ENCODE measurements at places on chromosomes 13 and 19.

DNA sequence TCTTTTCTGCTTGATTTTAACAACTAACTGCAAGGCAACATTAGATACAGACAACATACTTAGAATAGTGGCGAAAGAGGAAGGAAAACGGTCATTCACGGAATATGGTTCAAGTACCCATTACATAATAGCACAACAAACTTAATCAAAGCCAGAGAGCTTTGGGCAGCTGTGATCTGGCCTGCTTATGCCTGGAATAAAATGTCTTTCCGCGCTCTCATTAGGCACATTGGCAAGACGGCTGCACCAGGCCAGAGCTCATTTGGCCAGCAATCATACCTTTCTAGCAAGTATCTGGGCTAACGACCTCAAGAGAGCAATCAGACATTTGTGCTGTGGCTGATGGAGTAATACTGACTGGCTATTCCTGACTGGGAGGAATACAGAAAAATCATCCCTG lies 112.8 kb downstream of the NALCN start:
- no peak for DNase-seq

GRCh38 chr19:48218997-48219396 lies 36.7 kb downstream of the CARD8 start:
- no peak for DNase-seq

GRCh38 chr19:6460099-6460884 lies 700 bp upstream of the SLC25A23 start:
- DNase-seq = peak; percentile 97

GRCh38 chr13:110269509-110270185 lies 37.3 kb downstream of the COL4A1 start:
- no peak for DNase-seq

DNA sequence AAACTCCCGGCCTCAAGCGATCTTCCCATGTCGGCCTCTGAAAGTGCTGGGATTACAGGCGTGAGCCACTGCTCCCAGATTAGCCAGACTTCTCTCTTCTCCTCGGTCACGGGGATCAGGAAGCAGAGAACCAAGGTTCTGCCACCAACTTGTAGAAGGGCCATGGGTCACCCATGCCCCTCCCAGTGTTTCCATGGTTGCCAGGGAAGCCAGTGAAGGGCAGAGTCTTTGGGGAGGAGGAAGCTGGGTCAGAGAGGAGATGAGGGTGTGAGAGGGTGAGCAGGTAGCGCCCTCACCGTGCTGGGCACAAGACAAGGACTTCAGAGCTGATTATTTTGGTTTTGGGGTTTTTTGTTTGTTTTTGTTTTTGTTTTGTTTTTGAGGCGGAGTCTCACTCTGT lies 77.1 kb downstream of the GNG7 start:
- DNase-seq = no peak

GRCh38 chr19:44401139-44402115 lies at the start of gene ZNF285:
Gene ZNF285, minus strand, starts transcription at chr19:44401608. Its CDS starts 4,395 bp downstream, at chr19:44397213.
- peak; percentile 68 for DNase-seq

- no peak for DNase-seq
These were observed 179.3 kb downstream of the ZIC5 start for GRCh38 chr13:99792079-99792921.

DNA sequence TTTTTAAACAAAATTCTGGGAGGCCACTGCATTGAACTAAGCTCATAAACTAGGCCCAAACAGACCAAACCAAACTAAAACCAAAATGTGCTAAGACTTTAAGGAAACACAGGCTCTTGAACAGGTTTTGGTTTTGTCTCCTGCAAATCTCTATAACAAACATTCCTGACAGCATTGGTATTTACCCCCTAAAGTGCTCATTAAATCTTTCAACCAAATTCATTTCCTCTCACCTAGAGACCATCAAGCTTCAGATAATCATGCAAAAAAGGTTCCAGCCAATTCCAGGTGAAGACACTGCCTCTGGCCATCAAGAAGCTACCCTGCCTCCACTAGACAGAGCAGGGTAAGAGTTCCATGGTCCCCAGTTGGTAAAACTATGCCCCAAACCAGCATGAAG lies 951.2 kb upstream of the MIR17HG start:
- DNase-seq = no peak

DNA sequence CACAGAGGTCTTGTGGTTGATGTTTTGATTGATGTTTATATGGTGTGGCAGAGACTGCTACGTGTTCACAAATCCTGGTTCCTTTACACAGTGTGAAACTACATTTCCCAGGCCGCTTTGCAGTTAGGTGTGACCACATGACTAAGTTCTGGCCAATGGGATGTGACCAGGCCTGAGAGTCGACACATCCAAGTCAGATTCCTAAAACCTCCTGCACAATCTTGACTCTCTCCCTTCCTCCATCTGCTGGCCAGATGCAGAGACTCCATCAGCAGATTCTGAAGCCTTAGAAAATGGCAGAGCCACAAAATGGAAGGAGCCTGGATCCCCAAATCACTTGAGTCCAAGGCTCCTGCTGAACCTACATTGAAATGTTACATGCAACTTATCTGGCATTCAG lies 12.6 kb downstream of the CD37 start:
- DNase-seq = no peak

- DNase-seq = no peak
These were observed at the start of gene C5AR1 for GRCh38 chr19:47309608-47310007. Gene C5AR1, plus strand, starts transcription at chr19:47309861. Its CDS starts 35 bp downstream, at chr19:47309896.

DNA sequence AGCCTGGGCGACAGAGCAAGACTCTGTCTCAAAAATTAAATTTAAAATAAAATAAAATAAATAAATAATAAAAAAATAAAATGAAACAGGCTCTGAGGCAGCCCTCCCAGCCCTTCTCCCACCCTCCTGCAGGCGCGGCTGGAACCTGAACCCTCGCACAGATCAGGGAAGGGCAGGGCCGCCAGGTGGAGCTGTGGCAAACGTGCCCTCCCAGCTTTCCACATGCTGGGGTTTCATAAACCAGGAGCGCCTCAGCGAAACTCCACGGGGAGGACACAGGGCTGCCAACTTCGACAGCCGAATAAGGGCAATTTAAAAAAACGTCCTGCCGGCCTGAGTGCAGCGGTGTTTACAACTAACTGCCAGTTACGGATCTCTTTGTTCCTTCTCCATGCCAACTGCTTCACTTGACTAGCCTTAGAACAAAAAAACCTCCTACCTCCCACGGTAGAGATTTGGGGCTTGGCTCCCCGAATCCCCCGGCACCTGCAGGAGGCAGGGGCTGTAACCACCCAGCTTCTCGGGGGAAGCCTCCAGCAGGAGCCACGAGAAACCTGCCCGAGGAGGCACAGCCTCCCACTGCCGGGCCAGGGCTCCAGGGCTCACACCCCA lies 15.9 kb downstream of the ZNF787 start:
- DNase-seq = peak; percentile 43

- DNase-seq = no peak
These were observed 1.0 kb upstream of the CKM start for GRCh38 chr19:45323671-45324081.

GRCh38 chr13:31276421-31276820 lies 76.6 kb downstream of the B3GLCT start:
- no peak for DNase-seq

DNA sequence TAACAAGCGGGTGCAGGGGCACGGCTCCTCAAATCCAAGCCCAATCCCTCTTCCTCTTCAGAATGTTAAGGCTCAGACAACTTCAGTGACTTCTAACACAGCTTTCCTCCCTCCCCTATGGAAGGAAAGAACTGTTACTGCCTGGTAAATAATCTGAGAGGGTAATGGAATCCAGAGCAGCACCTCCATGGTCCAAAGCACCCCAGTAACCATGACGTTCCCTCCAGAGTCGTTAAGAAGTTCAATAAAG lies 969 bp downstream of the AKT2 start:
- no peak for DNase-seq

DNA sequence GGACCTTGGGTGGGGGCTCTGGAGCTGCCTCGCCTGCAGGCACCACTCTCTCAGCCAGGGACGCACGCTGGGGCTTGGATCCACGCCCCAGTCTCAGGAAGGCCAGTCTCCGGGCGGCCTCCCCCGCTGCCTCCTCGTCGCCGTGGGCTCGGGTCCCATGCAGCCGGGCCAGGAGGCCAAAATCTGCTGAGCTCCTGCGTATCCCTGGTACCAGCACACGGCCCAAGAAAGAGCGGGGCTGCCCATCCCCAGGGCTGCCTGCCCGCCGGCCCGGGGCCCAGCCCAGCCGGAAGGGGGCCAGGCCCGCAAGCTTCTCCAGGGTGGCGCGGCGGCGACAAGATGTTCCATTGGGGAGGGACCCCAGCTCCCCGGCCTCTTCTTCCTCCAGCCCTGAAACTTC lies 6.7 kb downstream of the EXOC3L2 start:
- DNase-seq = no peak

DNA sequence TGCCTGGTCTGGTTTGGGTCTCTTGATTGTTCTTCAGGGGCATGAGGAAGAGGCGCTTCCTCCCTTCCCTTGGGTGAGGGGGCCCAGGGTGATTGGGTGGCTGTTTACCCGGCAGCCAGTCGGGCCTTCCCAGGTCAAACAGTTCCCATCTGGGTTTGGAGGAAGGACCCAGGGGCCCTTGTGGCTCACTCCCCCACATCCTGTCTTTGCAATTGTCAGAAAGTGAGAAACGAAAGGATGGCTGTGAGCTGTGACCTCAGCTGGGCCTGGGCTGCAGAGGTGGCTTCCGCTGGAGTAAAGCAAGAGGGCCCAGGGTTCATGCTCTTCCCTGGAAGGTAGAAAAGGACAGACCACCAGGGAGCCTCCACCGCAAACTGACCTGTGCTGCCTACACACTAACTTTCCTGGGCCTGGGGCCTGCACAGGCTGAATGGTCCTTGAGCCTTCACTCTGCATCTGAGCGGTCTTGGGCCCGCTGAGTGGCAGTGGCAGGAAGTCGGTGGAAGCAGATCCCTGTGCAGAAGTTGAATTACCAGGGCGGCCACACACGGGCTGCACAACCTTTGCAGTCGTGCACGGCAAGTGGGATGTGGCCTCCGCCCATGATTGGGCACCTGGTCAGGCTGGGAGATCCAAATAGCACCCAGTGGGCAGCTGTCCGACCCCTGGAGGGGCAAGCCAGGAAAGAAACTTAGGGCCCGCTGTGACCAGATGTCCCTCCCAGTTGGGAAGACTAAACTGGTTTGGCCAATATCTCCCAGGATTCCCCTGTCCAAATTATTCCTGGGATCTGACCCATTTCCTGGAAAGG lies 5.3 kb upstream of the CD79A start:
- DNase-seq = peak; percentile 44

GRCh38 chr19:4367781-4368127 lies 24.4 kb downstream of the MPND start:
- no peak for DNase-seq

DNA sequence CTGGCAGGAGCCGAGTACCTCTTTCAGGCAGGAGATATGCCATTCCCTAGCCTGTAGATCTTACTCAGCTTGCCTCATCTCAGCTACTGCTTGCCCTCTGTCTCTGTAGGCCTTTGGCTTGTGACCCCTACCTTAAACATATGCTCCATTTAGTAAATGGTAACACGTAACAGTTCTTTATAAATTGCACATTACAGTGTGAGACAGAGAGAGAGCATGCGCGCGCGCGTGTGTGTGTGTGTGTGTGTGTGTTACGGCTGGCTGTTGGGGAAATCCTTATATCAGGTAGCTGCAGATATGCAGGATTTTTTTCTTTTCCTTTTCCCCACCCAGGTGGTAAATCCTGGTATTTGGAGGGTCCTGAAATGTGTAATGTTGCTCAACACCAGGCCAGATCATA lies 4.2 kb downstream of the SPINT2 start:
- no peak for DNase-seq

DNA sequence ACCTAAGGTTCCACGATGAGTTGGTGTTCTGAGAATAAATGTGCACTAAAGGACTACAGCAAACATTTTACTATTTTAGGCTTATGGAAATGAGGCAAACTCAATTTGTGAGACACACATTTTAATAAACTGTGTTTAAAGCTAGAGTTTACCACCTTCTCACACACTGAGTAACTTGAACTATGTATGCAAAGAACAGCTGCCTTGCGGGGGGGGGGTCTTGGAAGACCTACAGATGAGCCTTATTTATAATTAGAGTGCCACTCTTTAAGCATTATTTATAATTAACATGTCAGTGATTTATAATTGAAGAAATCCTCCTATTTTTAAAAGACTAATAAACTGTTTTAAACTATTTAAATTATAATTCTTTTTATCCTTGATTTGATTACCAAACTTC lies 300.4 kb downstream of the DLEU7 start:
- no peak for DNase-seq

GRCh38 chr13:26015271-26016125 lies 36.3 kb downstream of the SHISA2 start:
- DNase-seq = no peak

DNA sequence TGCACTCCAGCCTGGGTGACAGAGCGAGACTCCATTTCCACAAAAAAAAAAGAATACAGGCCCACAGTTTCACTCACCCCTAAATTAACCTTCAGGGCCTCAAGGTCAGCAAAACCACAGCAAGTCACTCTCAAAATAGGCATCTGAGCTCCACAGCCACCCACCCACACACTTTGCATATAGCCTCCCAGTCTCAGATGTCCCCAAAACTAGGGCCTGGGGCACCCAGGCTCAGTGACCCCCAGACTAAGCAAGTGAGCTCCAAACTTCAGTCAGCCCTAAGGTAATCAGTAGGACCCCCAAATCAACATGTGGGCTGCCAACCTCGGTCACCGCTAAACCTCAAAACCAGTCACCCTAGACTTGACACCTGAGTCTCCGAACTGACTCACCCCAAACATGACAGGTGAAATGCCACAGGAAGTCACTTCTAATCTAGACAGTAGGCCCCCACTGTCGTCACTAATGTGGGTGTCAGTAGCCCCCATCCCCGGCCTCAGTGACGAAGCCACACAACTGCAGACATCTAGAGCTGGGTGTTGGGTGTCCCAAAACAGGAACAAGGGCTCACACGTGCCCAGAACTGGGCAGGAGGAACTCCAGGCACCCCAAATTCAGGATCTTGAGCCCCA lies 13.9 kb downstream of the RABAC1 start:
- peak; percentile 71 for DNase-seq

All from stimulated activated CD4-positive, alpha-beta T cell treated with anti-CD3 and anti-CD28 coated beads, Interleukin-12 subunit alpha, Interleukin-12 subunit beta, amount 100 ng/mL, for 4 hours (primary cell).